ENCODE measurements at places on chromosomes 11 and 22.
A peak's percentile ranks its signal among the peaks of the same experiment; 100 is the strongest.

GRCh38 chr22:50081426-50082196 lies 3.6 kb downstream of the MLC1 start:
- no peak for DNase-seq

DNA sequence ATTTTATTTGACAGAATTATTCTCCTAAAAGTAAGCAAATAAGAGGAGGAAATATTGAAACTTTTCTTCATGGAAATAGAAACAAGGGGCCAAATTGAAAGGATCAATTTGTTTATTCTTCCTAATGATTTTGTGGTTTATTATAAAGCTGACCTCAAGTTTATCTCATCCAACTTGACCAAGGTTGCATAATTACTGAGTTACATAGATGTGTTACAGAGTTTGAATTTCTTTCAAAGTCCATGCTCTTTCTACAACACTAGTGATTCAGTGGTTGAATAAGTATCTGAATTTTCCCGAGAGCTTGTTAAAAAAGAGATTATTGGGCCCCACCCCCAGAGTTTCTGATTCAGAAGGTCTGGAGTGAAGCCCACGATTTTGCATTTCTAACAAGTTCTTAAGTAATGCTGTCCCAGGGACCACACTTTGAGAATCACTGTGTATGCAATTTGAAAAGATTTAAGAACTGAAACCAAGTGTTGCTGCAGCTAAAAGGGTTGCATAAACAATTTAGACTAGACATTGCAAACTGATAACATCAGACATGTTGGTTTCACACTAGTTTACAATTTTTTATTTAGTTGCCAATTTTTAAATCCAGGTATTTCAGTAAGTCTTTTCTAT lies 485.7 kb upstream of the ANO5 start:
- DNase-seq = no peak

- DNase-seq = no peak
Measured at GRCh38 chr11:18791969-18792628, 501 bp upstream of the PTPN5 start.

- DNase-seq = no peak
Measured at GRCh38 chr22:20953668-20954500, 13.2 kb upstream of the AIFM3 start.

GRCh38 chr11:102194990-102195389 lies 84.7 kb downstream of the YAP1 start:
- no peak for DNase-seq

DNA sequence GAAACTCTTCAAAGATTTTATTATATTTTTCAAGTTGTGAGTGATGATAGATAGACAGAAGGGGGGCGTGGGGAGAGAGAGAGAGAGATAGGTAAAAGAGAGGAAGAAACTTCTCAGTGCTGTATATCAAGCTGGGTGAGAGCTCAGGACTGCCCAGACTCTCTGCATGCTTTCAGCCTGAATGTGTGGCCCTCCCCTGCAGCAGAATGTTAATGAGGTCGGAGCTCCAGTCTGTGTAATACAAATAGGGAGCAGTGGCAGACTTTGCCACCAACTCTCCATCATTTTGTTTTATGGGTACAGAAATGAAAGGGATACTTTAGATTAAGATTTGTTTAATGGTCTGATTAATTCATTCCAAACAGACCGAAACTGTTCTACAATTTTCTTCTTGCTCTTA lies 752.8 kb downstream of the OPCML start:
- no peak for DNase-seq

- DNase-seq = no peak
Measured at GRCh38 chr11:59151761-59152160, 9.1 kb downstream of the FAM111A start.

- DNase-seq = peak; percentile 54
Measured at GRCh38 chr11:125457814-125458343, 38.2 kb downstream of the FEZ1 start.

DNA sequence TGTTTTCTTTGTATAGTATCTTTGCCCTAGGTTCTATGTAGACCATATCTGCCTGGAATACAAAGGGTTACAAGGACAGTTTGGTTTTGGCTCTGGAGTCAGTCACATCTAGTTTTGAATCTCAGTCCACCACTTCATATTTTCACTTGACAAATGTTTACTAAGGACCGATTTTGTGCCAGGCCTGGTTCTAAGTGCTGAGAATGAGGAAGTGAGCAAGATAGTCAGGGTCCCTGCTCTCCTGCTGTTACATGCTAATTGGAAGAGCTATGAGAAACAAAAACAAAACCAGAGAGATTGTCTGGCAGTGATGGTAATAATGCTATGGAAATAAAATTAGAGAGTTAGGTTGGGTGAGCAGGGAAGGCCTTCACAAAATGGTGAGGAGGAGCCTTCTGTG lies 66.1 kb upstream of the ARHGAP20 start:
- DNase-seq = no peak

GRCh38 chr11:20474882-20475517 lies 87.5 kb downstream of the PRMT3 start:
- DNase-seq = no peak

DNA sequence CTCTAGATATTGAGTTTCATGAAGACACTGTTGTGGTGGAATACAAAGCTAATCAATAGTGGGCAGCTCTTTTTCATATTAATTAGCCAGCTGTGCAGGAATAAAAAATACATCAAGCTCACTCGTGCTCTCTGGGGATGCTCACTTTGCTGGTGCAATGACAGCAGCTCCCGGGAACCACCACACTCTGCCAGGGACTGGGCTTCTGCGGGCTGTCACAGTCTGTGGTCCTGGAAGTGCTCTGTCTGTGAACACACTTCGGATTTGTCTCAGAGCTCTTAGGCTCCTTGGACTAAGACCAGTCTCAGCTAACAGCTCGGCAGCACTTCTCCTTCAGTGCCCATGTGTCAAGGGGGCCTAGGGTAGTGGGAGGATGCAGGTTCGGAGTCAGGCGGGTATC lies 393.5 kb downstream of the TENM4 start:
- DNase-seq = no peak

GRCh38 chr11:14578541-14578956 lies 58.4 kb upstream of the PSMA1 start:
- DNase-seq = no peak

GRCh38 chr11:77821349-77821851 lies 456 bp downstream of the AAMDC start:
- peak; percentile 54 for DNase-seq

GRCh38 chr11:117733316-117733715 lies 63.7 kb downstream of the DSCAML1 start:
- no peak for DNase-seq

DNA sequence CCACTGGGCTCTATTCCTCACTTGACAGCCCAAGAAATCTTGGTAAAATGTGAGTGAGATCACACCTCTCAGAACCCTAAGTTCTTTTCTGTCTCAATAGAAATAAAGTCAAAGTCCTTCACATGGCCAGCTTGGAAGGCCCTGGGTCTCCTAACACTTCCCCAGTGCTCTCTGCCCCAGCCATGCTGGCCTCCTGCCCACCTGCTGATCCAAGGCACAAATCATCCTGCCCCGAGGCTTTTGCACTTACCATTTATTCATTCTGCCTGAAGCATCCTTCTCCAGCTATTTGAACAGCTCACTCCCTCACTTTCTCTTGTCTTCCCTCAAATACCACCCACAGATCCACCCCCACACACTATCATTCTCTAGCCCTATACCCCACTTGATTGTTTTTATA lies 26.4 kb downstream of the ISX start:
- no peak for DNase-seq

DNA sequence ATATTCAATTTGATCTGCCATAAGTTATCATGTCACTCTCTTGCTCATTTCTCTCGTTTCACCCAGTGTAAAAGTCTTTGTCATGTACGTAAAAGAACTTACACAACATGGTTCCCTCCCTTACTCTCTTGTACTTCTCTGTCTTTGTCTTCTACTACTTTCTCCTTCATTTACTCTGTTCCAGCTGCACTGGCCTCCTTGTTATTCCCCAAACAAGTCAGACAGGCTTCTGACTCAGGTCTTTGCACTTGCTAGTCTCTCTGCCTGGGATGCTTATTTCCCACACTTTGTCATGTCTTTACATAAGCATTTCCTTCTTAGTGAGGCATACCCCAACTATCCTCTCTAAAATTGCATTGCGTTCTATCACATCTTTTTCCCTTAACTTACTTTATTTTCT lies 117.3 kb downstream of the CYP2R1 start:
- DNase-seq = no peak

- no peak for DNase-seq
Measured at GRCh38 chr22:49066619-49067018, 761.1 kb downstream of the BRD1 start.

- no peak for DNase-seq
Measured at GRCh38 chr11:63907808-63908530, 9.0 kb downstream of the RCOR2 start.

DNA sequence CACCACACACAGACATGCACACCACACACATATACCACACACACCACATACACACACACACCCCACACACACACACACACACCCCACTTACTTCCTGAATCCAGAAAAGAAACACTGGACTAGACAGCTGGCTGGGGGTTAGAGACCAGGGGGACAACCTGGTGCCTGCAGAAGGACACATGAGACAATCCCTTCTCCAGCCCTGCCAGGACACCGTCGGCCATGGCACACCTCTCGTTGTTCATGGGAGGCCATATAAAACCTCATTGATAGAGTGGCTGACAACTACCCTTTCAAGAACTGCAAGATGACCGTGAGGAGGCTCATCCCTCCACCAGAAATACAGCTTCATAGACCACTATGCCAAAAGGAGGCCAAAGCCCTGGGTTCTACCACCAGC lies 54.3 kb downstream of the IGSF9B start:
- DNase-seq = no peak

DNA sequence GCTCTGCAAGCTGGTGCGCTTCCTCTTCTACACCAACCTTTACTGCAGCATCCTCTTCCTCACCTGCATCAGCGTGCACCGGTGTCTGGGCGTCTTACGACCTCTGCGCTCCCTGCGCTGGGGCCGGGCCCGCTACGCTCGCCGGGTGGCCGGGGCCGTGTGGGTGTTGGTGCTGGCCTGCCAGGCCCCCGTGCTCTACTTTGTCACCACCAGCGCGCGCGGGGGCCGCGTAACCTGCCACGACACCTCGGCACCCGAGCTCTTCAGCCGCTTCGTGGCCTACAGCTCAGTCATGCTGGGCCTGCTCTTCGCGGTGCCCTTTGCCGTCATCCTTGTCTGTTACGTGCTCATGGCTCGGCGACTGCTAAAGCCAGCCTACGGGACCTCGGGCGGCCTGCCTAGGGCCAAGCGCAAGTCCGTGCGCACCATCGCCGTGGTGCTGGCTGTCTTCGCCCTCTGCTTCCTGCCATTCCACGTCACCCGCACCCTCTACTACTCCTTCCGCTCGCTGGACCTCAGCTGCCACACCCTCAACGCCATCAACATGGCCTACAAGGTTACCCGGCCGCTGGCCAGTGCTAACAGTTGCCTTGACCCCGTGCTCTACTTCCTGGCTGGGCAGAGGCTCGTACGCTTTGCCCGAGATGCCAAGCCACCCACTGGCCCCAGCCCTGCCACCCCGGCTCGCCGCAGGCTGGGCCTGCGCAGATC lies 16.5 kb downstream of the P2RY2 start:
- DNase-seq = no peak

DNA sequence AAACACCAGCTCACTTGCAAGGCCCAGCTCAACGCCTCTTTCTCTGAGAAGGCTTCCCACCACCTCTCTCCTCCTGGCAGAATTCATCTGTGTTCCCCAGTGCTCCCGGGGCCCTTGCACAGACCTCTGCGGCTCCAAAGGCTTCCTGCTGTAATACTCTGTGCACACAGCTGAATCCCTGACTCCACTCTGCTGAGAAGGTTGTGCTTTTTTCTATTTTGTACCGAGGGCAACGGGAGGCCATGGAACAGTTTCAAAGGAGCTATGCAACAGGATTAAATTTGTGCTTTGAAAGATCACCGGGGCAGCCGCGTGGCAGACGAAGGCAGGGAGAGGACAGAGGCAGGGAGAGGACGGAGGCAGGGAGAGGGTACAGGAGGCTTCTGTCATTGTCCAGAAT lies 49.2 kb upstream of the SYT7 start:
- DNase-seq = no peak

- DNase-seq = no peak
Measured at GRCh38 chr11:44760477-44760872, 33.7 kb downstream of the TSPAN18 start.

GRCh38 chr22:21726650-21727049 lies 8.9 kb downstream of the YPEL1 start:
- DNase-seq = no peak

- no peak for DNase-seq
Measured at GRCh38 chr11:95241681-95242081, 10.7 kb upstream of the SESN3 start.

GRCh38 chr11:6455070-6455469 lies 14.3 kb upstream of the HPX start:
- no peak for DNase-seq

DNA sequence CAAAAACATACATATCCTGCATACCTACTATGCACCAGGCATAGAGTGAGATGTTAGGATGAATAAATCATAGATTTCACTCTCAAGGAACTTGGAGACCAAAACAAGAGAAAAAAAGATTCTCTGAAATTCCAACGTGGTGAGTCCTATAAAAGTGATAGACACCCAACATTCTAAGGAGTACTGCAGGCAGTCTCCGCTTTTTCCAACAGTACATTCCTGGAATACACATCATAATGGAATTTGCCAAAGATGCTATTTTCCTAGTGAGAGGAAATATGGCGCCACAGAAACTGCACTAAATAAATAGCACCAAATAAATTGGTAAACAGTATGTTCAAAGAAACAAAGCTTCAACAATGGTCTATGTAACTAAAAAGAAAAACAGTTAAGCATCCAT lies 6.0 kb downstream of the TMEM123 start:
- DNase-seq = no peak

DNA sequence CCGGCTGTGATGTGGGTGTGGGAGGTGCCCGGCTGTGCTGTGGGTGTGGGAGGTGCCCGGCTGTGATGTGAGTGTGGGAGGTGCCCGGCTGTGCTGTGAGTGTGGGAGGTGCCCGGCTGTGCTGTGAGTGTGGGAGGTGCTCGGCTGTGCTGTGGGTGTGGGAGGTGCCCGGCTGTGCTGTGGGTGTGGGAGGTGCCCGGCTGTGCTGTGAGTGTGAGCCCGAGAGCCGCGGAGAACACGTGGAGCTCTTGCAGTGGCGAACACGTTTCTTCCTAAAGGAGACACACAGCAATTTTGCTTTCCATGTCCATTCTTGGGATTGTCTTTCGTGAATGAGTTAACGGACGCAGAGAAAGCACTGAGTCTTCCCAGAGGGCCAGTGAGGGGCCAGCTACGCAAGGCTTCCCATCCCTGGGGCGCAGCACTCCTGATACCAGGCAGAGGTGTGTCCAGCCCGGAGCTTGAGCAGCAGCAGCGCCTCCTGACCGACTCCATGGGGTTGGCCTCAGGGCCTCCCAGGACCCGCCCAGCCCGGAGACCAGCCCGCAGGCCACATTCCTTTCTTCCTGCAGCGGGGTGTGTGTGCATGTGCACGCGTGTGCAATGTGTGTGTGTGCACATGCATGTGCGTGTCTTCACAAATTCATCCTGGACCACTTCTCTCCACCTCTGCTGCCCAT lies 245.0 kb upstream of the B3GAT1 start:
- DNase-seq = no peak

All from C1 segment of cervical spinal cord (tissue), 14 donors.